ENCODE measurements at places on chromosomes 1 and 21. TPM values are rescaled to one million over a fixed set of nuclear protein-coding genes. Genes with fewer than 3 reads are reported as not detected.

DNA sequence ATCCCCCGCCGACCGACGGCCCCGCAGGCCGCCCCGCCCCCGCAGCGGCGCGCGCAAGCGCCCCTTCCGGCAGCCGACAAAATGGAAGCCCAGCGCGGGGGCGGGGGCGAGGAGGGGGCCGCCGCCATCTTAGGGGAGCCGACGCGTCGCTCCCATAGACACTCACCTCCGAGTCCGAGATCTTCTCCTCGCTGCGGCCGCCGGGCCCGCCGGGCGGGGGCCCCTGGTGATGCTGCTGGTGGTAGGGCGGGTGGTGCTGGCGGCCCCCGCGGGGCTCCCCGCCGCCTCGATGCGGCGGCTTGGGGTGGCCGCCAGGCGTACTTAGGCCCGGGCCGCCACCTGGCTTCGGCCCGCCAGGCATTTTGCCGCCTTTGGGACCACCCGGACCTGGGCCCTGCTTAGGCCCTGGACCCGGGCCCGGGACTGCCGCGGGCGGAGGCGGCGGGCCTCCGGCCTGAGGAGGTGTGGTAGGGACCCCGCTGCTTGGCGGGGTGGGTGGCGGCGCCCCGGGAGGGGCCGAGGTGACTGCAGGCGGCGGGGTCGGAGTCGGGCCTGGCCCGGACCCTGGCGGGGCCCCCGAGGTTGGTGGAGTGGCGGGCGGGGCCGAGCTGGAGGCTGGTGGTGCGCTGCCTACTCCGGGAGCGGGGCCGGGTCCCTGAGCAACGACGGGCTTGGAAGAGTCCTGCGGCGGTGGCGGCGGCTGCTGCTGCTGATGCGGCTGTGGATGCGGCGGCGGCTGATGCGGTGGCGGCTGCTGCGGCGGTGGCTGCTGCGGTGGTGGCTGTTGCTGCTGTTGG is 691 bp downstream of the SFPQ start:
- peak overlapping the region; percentile 91 for H3K4me3 ChIP-seq
- H3K4me1 ChIP-seq = peaks cover 2% of the 10 kb centered on the region
- no peaks in the 10 kb centered on the region for H3K27me3 ChIP-seq
- peak overlapping the region; percentile 99 for H3K27ac ChIP-seq
- DNase-seq = peak; percentile 87
- H3K36me3 ChIP-seq = no peaks in the 10 kb centered on the region

- H3K4me1 ChIP-seq = peaks cover 8% of the 10 kb centered on the region
- no peak overlapping the region for H3K4me3 ChIP-seq
- DNase-seq = no peak
- H3K36me3 ChIP-seq = no peaks in the 10 kb centered on the region
- no peak overlapping the region for H3K27ac ChIP-seq
- H3K27me3 ChIP-seq = no peaks in the 10 kb centered on the region
These were observed 201.8 kb downstream of the DISC1 start for GRCh38 chr1:231828182-231828920.

CLCA2 gene
- not detected for total RNA-seq

CYP4B1 gene
- total RNA-seq = 4.1 TPM

TEKT2 gene
- total RNA-seq = 0.28 TPM

All from ovary (tissue), 10 donors.